Colonic mucosa (tissue), 4 donors: ENCODE measurements at places on chromosomes 3 and 15.
A peak's percentile ranks its signal among the peaks of the same experiment; 100 is the strongest.

DNA sequence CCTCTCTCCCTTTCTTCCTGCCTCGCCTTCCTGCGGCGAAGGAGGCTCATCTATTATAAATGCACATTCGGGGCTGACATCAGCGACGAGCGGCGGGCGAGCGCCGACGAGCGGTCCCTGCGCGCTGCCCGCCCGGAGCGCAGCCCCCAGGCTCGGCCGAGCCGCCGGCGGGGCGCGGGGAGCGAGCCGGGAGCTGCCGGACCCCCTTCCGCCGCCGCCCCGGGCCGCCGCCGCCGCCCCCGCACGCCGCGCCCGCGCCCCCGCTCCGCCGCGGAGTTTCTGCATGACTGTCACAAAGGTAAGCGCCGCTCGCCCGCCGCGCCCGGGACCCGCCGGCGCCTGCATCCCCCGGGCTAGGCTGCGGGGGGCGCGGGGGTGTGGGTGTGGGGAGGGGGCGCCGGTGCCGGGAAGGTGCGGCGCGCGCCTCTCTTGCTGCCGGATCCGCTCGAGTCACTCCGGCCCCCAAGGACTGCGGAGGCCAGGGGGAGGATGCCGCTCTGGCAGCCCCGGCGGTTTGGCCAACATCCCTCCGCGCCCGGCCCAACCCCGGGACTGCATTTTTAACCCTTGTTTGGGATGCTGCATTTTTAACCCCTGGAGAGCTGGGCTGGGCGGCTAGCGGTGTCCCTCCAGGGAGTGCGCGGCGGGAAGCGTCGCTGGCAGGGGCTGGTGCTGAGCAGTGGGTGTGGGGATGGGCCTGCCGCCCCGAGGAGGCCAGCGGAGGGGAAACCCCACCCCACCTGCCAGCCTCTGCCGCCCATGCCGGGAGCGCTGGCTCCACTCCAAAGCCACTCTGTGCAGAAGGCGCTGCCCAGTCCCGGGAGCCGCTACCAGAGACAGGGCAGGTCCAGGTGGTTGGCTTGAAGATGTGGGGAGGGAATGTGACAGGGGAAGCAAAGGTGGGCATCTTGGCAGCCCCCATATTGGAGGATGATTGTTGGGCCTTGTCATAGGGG is at the start of gene CORO2B:
TSS of gene CORO2B (plus strand) at position 14 of the 956 bp plus-strand sequence. CDS start at position 284, 270 bp downstream.
- DNase-seq, result no peak

- no peak for DNase-seq
These were observed 100.0 kb downstream of the SH3GL3 start for GRCh38 chr15:83547168-83547567.

GRCh38 chr15:45456212-45457106 is 66.1 kb downstream of the SLC30A4 start:
- DNase-seq, result peak; percentile 78

- DNase-seq, result no peak
These were observed 1.2 kb downstream of the SNX22 start for GRCh38 chr15:64152507-64153387.

- no peak for DNase-seq
These were observed 214.5 kb downstream of the KCNMB2 start for GRCh38 chr3:178750639-178751300.

GRCh38 chr3:97949110-97949485 is 23.1 kb downstream of the RIOX2 start:
- no peak for DNase-seq
